Right atrium auricular region (tissue), 2 donors: ENCODE measurements at places on chromosomes 4 and X. TPM values are rescaled to one million over a fixed set of nuclear protein-coding genes. Genes with fewer than 3 reads are reported as not detected.

GRCh38 chr4:175542786-175543185, 269.3 kb downstream of the GPM6A start:
- no peak for DNase-seq

DNA sequence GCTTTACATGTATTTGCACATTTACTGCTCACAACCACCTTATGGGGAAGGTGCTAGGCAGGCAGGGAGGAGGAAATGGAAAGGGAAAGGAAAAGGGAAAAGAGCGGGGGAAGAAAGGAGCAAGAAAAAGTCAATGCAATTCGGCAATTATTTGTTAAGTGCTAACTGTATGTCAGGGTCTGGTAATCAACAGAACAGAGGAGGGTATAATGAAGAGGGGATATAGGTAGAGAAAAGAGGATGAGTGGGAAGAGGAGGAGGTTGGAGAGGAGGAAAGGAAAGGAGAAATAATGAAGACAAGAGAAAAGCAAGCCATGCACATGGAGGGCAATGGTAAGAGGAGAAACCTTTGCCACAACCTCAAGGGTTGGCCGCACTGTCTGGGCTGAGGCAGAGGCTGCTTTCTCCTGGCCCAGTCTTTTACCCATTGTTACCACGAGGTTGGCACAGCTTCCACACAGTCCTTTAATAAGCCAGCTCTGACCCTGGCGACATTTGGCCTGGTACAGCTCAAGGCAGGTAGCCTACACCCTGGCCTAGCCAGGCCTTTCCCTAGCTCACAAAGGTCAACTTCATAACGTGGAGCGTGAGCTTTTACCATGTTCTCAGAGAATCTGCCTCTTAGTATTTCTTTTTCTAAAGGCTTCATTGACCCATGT, 836 bp downstream of the BTK start:
- DNase-seq: no peak

- DNase-seq: no peak
Observed at GRCh38 chr4:73527196-73527595, 45.7 kb downstream of the AFM start.

DNA sequence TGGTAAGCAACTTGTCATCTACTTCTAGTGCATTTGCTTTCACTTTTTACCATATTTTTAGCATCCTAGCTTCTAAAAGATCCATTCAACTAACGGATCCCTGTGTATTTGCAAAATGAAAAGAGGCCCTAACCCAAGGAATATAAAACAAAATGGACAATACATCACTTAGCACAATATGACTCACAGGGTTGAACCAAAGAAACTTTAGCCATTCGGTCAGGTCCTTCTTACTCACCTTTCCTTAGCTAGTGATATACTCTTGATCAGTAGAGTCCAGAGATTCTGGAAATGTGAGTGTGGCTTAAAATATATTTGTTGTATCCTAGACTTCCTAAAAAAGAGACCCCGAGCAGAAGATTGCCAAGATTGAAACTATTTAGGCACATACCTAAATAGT, 19.5 kb downstream of the TMPRSS11E start:
- no peak for DNase-seq

DNA sequence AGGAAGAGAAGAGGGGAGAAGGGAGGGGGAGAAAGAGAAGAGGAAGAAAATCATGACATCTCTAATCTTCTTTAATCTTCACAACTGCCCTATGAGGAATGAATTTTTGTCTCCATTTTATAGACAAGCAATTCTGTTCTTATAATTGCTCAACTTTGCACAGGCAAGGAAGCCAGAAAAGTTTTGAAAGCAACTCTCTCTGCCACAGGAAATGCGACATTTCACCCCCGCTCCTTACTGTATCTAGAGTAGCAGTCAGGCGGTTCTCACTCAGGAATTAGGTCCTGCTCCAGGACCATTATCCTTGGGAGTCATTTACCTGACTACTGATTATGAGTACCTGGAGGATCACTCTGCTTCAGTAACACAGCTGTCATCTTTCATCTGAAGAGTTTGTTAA, 69.2 kb upstream of the FAM9A start:
- no peak for DNase-seq

DNA sequence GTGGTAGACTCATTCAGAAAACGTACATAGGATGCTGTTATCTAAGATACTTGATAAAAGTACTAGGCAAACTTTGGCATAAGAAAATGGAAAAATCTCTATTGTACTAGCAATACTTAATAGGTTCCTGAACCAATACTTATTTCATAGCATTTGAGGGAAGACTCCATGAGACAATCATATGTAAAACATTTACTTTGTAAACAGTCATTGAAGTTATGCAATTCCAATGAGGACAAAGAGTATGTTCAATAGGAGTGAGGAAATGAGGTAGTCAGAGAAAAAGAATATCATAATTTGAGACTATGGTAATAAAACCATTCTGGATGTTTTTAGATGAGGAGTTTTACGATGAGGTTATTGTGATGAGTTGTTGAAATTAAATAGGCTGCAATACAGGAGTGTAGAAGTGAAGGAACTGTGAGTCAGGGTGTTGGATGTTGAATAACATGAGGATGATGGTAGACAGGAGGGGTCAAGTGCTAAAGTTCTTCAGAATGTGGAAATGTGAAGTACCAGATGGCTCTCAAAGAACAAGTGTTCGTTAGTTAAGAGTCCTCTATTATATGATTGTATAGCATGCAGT, 397.9 kb downstream of the PPP3CA start:
- no peak for DNase-seq

- DNase-seq: no peak
Observed at GRCh38 chr4:163738521-163738920, 244.0 kb downstream of the TMA16 start.

GRCh38 chr4:8913858-8914460, 42.3 kb upstream of the HMX1 start:
- DNase-seq: peak; percentile 46

GRCh38 chr4:56799161-56799759, 22.2 kb downstream of the SPINK2 start:
- DNase-seq: no peak

DNA sequence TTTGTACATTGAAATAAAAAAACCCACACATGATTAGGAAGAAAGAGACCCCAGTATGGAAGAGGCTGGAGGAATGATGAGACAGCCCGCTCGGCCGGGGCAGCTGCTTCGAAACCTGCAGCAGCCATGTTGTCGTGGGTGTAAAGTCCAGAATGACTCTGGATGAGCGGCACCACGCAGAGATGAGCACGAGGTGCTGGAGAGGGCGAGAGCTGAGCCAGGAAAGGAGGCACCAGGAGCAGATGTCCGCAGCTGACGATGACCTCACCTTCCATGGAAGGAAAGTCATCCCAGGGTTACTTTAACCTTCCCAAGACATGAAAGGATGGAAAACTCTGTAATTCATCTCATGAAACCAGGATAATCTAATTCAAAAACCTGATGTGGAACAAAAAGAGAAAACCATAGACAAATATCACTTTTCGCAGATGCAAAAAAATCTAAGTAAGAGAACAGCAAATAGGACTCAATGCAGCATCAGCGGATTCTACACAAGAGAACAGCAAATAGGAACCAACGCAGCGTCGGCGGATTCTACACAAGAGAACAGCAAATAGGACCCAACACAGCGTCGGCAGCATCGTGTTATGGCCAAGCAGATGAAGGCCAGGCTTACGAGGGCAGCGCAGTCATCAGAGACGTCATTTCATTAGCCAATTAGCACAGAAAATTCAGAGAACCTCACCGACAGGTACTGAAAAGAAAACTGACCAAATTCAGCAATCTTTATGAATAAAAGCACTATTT, 25.9 kb upstream of the SPON2 start:
- peak; percentile 56 for DNase-seq

GRCh38 chr4:163548481-163549243, 54.2 kb downstream of the TMA16 start:
- no peak for DNase-seq

- DNase-seq: no peak
Observed at GRCh38 chrX:92230628-92231027, 451.5 kb downstream of the PCDH11X start.

DNA sequence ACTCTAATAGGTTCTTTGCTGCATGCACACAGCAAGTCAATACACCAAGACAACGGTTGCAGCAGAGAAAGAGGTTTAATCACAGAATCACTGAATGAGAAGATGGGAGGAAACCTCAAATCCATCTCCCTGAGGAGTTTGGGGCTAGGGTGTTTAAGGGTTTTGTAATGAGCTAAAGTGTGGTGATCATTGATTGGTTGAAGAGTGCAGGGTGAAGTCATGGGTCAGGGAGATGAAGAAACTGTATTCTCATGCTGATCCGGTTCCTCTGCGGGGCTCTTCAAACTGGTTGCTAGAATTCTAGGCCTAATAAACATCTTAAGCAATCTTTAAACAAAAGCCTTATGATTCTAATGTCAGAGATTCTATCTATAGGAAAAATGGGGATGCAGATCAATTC, 432.5 kb upstream of the FAM47C start:
- no peak for DNase-seq

GRCh38 chr4:110193822-110194761, 4.3 kb downstream of the ELOVL6 start:
- DNase-seq: peak; percentile 70

DNA sequence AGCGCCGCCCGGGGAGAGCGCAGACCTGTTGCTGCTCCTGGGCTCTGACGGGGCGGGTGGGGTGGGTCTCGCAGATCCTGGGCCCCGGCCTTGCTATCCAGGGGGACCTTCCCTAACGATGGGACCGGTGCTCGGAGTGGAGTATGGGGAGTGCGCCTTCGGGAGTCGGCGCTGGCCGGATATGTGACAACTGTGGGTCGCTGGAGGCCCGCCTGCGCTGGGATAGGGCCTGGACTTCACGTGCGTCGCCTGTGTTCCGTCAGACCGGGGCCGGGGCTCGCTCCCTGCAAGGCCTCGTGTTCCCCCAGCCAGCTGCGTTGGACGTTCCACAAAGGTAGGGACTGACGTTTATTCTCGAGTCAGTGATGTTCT, 1.3 kb downstream of the TBL1X start:
- DNase-seq: peak; percentile 67

- DNase-seq: no peak
Observed at GRCh38 chr4:164087733-164088132, 593.2 kb downstream of the TMA16 start.

DNA sequence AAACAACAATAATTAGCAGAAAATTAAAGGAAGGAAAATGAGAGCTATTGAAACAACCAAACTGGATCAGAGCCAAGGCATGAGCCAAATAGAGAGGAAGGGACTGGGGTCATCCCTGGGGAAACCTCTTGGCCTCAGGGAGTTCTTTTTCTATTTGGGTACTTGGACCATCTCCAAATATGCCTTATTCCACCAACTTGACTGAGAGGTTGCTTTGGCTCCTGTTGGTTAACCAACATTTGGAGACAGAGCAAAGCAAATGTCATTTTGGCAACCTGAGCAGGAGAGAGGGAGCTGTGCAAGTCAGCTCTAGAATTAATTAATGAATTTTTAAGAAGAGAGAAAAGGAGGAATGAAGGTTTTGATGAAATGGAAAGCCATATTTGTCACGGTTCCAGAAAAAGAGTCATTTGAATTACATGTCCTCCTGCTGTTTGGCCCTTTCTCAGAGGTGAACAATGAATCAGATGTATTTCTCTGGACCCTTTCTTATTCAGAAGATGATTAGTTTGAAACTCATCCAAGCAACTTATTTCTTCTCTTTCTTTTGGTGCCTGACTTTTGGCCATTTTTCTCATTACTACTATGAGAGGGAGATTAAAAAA, 119.1 kb downstream of the CNKSR2 start:
- DNase-seq: no peak

- no peak for DNase-seq
Observed at GRCh38 chrX:129523079-129523911, at the start of gene SMARCA1. TSS of gene SMARCA1 (minus strand) at chrX:129523490. CDS start at chrX:129523370, 120 bp downstream.

GRCh38 chr4:184514121-184514988, 40.0 kb upstream of the IRF2 start:
- DNase-seq: peak; percentile 76

DNA sequence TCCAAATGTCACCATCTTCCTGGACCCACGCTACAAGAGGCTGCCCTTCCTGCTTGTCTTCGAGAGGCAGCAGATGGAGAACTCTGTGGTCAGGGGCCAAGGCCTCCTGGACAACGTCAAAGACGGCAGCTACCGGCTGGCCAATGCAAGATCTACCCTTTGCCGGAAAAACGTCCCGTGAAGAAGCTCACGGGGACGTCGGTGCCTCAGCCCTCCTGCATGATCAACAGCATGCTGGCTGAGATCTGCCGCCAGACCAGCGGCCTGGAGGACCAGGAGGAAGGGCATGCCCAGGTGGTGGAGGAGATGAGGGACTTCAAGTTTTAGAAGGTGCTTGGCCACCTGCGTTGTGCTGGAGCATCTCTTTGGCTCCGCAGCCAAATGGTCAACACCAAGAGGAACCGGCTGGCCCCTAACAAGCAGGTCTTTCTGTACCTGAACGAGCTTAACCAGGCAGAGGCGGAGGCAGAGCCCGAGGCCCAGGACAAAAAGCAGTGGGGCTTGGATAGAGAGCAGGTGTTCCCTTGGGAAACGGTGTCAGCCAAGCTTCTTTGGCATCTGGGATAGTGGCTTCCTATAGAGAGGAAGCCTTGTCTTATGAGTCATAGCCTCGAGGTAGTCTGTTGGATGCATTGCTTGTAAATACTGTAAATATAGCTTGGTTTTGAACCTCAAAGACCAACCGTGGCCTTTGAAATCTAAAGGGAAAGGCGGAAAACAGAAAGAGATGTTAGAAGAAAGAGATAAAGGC, 94.8 kb upstream of the ELOVL6 start:
- DNase-seq: no peak

DNA sequence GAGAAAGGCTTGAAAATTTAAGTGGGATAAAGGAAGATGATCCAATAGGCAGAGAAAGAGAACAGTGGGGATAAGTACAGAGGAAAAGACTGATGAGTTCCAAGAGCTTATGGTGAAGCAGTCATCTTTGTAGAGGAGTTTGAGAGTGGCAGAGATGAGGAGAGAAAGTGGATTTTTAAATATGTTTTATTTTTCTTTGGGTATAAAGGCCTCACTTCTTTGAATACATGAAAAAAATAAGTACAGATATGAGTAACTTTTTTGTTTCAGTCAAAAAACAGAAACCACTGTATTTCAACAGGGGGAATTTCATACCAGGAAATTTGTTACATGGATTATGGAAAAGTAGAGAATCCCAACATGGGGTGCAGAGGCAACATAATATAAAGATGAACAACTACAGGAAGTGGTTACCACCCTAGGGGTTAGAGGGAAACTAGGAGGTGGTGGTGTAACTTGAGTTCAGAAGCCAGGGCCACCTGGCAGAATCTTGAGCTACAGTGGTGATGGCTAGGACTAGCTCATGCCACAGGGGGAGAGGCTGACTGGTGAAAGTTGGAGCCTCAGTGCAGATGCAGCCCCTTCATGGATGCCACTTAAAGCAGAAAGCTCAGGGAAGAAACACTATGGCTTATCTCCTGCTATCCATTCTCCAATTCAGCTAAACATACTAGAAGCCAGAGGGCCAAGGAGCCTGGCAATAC, 3.4 kb upstream of the CYBB start:
- DNase-seq: no peak

GRCh38 chr4:83009529-83009928, 1.1 kb downstream of the LIN54 start:
- DNase-seq: no peak

The PWWP3B gene
- 5.9 TPM for total RNA-seq

The RIBC1 gene
- 0.86 TPM for total RNA-seq

The FATE1 gene
- not detected for total RNA-seq

The MAGEB10 gene
- not detected for total RNA-seq

The SHISA3 gene
- total RNA-seq: 14.5 TPM

The PDCL2 gene
- not detected for total RNA-seq

The TGIF2LX gene
- total RNA-seq: not detected

The CACNA1F gene
- 0.11 TPM for total RNA-seq

The TNIP3 gene
- total RNA-seq: not detected

The WAS gene
- 4.5 TPM for total RNA-seq

The CC2D2A gene
- 8.0 TPM for total RNA-seq

The AREG gene
- total RNA-seq: 31.3 TPM

The GLRA3 gene
- total RNA-seq: not detected
